ENCODE measurements at places on chromosomes 12 and 14.

DNA sequence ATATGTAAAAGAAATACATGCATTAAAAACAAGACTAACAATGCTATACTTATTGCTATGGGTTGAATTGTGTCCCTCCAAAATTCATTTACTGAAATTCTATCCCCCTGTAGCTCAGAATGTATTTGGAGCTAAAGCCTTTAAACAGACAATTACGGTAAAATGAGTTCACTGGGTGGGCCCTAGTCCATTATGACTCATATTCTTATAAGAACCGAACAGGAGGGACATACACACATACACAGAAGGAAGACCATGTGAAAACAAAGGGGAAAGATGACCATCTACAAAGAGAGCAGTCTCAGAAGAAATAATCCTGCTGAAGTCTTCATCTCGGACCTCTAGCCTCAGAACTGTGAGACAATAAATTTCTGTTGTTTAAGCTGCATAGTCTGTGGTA is 77.1 kb upstream of the ANKS1B start:
- DNase-seq: no peak

- no peak for DNase-seq
Observed at GRCh38 chr12:73390261-73390660, 1118.1 kb downstream of the TRHDE start.

- no peak for DNase-seq
Observed at GRCh38 chr14:37284760-37285159, 87.0 kb downstream of the MIPOL1 start.

- no peak for DNase-seq
Observed at GRCh38 chr14:71508901-71509300, 423.3 kb upstream of the RGS6 start.

DNA sequence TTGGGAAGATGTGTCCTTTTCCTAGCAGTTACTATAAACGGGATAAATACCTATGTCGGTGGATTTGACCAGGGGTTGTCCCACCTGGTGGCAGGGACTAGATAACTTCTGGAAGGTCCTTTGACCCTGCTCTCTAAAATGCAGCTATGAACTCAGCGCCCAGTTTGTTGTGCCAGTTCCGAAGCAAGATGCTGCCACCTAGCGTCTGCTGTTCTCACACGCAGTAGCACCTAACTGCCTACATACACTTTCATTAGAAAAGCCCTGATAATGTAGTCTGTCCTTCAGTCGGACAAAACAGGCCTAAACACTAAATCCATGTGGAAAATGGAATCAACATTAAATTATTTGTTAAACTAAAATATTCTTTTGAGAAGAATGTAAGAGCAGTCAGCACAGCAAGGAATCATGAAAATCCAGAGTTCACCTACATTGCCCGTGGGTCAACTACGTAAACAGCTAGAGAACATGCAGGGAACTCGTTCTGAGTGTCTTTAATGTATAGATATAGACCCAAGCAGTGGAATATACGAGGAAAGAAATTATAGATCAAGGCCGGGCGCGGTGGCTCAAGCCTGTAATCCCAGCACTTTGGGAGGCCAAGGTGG is 51.1 kb upstream of the CRACR2A start:
- peak; percentile 0 for DNase-seq

GRCh38 chr14:88297306-88297705 is 25.8 kb downstream of the KCNK10 start:
- no peak for DNase-seq

DNA sequence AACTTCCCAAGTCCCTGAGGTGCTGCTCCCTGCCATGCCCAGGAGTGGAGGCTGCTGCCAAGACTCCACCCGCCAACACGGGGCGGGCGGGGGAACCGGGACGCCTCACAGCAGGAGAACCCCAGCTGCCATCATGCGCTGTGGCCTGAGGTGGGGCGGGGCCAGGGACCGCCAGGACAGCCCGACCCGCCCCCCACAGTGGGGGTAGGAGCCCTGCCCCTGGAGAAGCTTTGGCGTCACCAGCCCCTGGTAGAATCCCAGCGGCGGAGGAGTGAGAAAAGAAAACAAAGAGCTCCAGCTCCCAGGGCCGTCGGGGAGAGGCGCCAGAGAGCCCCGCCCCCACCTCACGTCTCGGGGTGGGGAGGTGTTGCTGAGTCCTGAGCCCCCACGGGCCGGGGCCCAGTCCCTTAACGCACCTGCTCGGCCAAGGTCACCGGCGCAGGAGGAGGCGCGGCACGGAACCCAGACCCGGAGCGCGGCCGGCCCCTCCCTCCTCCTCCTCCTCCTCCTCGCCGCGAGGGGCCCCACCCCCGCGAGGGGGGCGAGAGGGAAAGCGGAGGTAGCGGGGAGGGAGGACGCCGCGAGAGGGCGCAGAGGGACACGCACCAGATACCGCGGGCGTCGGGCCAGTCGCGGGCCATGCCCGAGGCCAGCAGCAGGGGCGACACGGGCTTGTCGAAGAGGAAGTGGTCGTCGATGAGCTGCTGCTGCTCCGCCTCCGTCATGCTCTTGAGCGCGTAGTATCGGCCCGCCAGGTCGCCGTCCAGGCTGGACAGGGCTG is 1.8 kb downstream of the CKB start:
- DNase-seq: peak; percentile 58

DNA sequence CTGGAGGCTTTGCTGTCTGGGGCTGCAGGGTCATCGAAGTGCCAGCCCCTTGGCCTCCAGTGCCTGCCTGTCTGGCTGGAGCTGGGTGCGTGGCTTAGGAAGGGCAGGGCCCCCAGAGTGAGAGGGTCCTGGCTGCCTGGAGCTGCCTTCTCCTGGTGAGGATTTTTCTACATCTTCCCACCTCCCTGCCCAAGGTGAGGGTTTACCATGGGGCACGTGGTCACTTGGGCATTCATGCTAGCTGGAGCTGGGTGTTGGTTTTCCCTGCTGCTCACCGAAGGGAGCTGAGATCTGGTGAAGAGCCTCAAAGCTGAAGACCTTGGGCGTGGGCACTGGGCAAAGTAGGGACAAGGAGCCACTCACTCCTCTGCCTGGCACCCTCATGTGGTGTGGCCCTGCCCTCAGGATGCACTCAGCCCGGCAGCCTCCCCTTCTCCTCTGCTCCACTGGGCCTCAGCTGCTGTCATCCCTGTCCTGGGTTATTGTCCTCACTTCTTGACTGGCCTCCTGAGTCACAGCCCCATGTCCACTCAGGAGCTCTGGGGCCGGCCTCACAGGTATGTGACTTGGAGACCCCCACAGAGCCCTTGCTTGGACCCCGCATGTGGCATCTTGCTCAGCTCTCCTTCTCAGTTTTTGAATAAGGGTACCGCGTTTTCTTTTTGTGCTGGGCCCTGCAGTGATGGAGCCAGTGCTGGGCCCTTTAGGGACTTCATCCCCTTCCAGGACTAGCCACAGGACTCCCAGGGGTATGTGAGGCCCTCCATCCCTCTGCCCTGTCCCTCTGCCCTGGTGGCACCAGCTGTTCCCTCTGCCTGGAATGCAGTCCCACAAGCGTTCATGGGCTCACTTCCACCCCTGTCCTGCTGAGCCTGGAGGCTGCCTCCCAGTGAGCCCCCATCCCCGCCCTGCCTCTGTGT is 1.6 kb downstream of the CEP170B start:
- no peak for DNase-seq

DNA sequence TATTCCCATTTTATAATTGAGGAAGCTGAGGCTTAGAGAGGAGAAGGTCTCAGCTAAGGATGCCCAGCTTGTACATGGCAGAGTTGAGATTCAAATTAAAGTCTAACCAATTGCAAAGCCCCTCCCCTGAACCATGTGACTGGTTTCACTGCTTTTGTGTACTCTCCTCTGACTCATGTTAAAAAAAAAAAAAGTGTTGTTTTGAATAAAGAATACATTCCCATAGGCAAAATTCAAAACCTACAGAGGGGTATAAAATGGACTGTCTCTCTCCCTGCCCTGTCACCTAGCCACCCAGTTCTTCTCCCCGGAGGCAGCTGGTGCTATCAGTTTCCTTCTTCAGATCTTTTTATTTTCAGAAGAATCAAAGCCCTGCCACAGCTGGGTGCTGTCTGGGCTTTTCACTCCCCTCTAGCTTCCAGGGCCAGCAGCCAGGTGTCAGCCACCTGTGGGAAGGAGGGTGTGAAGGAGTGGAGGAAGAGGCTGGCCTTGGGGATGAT is 5.4 kb downstream of the PSMD9 start:
- DNase-seq: no peak

GRCh38 chr14:99621948-99622347 is 17.9 kb upstream of the CCDC85C start:
- no peak for DNase-seq

- no peak for DNase-seq
Observed at GRCh38 chr14:61107869-61108493, 126.9 kb downstream of the SLC38A6 start.

DNA sequence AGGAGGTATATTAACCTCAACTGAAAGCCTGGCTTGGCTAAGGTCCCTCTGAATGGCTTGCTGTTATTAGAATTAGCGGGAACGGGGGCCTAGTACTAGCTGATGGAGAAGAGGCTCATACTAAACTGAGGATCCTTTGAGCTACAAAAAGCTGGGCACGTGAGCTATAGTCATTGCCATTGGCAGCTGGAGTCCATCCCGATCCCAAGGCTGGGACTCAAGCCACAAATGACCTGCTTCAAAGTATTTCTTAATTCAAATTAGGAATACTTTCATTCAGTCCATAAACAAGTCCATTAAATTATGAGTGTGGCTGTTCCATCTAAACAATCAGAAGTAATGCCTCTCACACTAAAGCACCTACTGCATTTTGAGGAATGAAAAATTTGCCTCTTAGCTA is 114.5 kb downstream of the DACT1 start:
- no peak for DNase-seq

GRCh38 chr12:65535946-65536345 is 257.5 kb downstream of the MSRB3 start:
- no peak for DNase-seq

GRCh38 chr12:47078733-47079467 is 521 bp upstream of the PCED1B start:
- DNase-seq: no peak

DNA sequence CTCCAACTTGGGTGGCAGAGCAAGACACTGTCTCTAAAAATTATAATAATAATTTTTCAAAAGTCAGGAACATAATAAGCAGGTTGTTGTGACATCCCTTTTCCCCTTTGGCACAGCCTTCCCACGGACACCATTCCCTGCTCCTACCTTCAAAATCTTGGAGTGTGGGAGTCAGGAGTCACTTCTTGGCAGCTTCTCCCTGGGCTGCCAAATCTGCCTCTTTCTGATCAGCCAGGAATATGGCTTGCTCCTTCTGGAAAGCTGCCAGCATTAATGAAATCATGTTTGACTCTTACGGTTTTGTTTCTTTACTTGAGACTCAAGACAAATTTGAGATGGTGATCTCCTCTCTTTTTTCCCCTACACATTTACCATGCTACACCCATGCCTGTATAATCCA is 391.4 kb upstream of the SYT1 start:
- no peak for DNase-seq

- no peak for DNase-seq
Observed at GRCh38 chr14:60756847-60757246, 22.3 kb downstream of the MNAT1 start.

GRCh38 chr14:49408187-49408933 is 177.8 kb downstream of the RPS29 start:
- DNase-seq: no peak

DNA sequence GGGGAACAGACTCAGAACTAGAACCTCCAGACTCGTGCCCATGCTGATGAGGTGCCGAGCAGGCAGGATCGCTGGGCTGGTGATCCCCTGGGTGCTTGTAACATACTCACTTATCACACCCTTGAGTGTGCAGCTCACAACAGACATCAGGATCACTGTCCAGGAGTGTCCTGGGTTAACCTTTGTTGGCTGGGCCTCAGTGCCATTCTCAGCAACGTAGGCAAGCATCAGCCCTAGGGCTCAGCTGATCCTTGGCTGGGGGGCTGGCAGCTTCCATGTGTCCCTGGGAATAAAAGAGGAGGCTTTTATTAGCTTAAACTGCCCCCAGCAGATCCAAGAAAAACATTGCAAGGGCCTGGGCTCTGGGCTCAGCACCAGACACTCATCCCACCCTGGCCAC is 1.6 kb downstream of the TMEM229B start:
- no peak for DNase-seq

DNA sequence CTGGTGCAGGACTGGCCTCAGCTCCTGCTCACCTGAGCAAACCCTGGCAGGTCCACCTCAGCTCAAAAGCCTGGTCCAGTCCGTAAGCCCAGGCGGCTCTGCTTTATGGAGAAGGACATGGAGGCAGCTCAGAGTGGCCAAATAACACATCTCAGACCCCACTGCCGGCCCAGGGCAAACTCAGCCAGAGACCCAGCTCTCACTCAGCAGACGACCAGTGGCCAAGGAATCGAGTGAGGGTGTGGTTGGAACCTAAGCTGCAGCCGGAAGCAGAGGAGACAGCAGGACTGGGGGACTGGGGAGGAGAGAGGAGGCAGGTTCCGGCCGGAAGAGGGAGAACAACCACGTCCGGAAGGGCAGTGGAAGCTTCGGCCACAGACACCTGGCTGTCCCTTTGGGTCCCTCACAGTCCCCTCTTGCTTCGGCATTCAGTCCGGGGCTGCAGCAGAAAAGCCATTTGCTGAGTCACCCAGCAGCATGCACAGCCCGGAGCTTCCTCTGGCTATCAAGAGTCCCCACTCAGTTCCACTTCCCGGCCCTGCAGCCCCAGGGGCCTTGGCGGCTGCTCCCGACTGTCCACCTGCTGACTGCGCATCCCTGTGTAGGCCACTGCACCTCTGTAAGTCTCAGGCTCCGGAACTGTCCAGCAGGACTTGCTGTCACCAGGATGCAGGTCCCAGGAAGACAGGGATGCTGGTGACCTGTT is 104.0 kb downstream of the CALM1 start:
- no peak for DNase-seq

- no peak for DNase-seq
Observed at GRCh38 chr12:68773582-68773981, 27.6 kb downstream of the SLC35E3 start.

DNA sequence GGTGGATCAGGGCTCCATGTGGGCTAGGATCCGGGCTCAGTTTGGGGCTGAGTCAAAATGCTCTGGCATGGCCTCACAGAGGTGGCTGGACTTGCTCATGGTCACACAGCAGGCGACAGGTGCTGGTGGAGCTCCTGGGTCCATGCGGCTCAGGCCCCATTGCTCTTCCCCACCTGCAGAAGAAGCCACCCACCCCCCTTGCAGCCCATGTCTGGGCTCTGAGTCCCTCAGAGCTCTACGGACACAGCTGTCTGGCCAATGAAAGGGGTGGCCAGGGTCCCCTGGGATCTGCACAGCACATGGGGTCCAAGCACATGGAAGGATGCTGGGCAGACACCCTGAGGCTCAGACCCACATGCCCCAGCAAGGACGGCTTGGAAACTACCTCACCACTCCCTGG is 17.0 kb upstream of the C14orf180 start:
- no peak for DNase-seq

DNA sequence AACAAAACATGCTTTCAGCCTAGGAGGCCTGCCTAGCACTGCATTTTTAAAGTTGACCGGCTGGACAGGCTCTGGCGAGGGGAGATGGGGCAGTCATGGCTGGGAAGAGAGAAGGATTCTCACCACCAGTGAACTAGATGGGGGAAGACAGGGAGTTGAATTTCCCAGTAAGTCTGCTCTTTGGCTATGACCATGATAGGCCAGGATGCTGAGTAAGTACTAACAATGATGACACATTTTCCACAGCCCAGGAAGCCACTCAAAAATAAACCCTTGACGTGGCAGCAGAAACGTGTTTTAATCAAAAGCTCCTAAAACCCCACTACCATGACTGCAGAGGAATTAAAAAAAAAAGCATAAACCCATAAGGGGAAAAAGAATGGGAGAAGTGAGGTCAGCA is 19.0 kb downstream of the KCTD10 start:
- DNase-seq: no peak

Measured in DMS 273 treated with DMSO at 0.1 percent for 48 hours (cell line).